ENCODE measurements at places on chromosomes 3 and 15.

GRCh38 chr15:47513471-47513870 lies 203.8 kb upstream of the SEMA6D start:
- DNase-seq, result no peak

GRCh38 chr3:179558742-179559364 lies 3.9 kb upstream of the ACTL6A start:
- DNase-seq, result no peak

- no peak for DNase-seq
Observed at GRCh38 chr3:30469133-30469532, 137.3 kb upstream of the TGFBR2 start.

DNA sequence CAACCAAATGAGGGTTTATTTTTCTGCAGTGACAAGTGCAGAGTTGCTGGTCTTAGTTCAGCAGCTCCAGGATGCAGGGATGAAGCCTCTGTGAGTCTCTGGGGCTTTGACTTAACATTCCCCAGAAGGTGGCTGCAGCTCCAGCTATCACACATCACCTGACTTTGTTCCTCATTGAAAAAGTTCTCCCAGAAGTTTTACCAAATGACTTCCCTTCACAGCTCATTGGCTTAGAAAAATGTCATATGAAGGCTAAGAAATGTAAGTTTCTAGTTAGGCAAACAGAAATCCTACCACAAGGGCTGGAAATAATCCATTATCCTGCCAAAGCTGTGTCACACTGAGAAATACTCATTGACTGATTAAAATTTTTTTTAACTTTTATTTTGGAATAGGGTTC lies 184.9 kb downstream of the MINAR1 start:
- no peak for DNase-seq

GRCh38 chr15:51318382-51319150 lies 19.8 kb downstream of the CYP19A1 start:
- DNase-seq, result no peak

GRCh38 chr15:88810446-88810845 lies 7.2 kb downstream of the ACAN start:
- DNase-seq, result no peak

- DNase-seq, result no peak
Observed at GRCh38 chr3:33211444-33211843, 7.2 kb downstream of the SUSD5 start.

GRCh38 chr3:138938877-138939560 lies 7.9 kb downstream of the FOXL2 start:
- DNase-seq, result no peak

DNA sequence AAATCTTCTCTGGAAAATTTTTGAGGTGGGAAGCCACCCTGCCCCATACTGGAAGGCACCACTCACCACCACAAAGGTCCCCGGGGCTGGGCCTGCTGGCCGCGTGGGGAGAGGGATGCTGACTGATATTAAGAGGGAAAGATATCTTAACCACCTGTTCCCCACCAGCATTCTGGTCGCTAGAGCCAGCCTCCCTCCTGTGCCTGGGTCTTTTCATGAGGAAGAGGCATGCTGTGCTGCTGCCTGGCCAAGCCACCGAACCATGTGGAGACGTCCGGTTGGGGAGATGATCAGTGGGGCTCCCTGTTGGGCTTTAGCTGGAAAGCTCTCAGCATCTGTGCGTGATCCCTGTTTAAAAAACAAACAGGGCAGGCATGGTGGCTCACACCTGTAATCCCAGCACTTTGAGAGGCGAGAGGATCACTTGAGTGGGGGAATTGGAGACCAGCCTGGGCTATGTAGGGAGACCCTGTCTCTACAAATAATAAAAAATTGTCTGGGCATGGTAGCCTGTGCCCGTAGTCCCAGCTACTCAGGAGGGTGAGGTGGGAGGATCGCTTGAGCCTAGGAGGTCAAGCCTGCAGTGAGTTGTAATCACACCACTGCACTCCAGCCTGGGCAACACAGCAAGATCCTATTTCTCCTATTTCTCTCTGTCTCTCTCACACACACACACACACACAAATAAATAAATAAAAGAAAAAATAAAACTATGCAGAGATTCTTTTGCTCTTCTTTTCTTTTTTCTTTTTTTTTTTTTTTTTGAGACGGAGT lies 1.0 kb downstream of the KLHL18 start:
- no peak for DNase-seq

- no peak for DNase-seq
Observed at GRCh38 chr3:27293939-27294338, 75.2 kb downstream of the NEK10 start.

- no peak for DNase-seq
Observed at GRCh38 chr15:80834402-80834801, 55.2 kb downstream of the CEMIP start.

DNA sequence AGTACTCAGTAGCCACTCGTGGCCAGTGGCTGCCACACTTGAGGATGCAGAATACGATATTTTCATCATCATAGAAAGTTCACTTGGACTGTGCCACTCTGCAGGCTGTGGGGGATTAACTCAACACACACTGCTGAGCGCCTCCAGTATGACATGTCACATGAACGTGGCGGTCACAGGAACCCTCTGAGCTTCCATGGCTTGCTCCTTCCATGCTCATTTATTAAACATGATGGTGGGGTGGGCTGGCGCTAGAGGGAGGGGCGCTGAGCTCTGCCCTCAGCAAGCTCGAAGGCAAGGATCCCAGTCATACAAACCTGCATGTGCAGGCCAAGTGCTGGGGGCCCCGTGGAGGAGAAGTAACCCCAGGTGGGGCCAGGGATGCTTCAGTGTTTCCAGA lies 85.5 kb downstream of the WNT7A start:
- peak; percentile 3 for DNase-seq

GRCh38 chr3:189531271-189531670 lies 99.9 kb upstream of the TP63 start:
- no peak for DNase-seq

GRCh38 chr3:71189480-71189879 lies 394.0 kb downstream of the FOXP1 start:
- no peak for DNase-seq

DNA sequence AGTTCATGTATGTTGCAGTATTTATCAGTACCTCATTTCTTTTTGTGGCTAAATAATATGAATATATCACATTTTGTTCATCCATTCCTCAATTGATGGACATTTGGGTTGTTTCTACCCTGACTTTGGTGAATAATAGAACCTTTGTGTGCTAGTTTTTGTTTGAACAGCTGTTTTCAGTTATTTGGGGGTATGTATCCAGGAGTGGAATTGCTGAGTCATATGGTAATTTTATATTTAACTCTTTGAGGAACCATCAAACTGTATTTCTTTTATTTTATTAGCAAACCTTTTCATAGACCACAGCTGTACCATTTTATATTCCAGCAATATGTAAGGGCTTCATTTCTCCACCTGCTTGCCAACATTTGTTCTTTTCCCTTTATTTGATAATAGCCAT lies 38.4 kb upstream of the RBM5 start:
- no peak for DNase-seq

- no peak for DNase-seq
Observed at GRCh38 chr3:117916839-117917238, 1117.8 kb downstream of the IGSF11 start.

- DNase-seq, result no peak
Observed at GRCh38 chr3:65945953-65946352, 92.8 kb downstream of the MAGI1 start.

DNA sequence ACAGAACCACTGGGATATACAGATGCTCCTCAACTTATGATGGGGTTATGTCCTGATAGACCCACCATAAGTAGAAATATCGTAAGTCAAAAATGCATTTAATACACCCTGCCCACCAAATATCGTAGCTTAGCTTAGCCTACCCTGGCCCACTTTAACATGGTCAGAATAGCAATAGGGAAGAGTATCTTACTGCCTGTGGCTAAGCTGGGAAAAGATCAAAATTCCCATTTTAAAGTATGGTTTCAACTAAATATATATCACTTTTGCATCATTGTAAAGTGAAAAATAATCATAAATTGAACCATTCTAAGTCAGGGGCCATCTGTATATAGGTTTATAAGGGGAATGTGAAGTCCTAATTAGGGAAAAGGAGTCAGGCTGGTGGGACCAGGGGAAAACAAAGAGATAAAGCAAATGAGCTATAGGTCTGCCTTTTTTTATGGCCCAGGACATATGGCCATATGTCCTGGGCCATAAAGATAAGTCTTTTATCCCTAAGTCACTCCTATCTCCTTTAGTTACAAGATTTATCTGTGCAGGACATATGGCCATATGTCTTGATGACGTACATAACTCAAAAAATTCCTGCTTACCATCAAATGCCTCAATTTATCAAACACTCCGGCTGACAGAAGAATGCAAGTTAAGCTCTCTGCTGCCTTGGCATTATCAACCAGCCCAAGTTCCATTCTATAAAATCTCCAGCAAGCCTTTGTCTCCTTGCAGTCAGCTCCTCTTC lies 11.2 kb downstream of the RTP3 start:
- no peak for DNase-seq

- DNase-seq, result no peak
Observed at GRCh38 chr3:31029706-31030105, 135.2 kb upstream of the GADL1 start.

DNA sequence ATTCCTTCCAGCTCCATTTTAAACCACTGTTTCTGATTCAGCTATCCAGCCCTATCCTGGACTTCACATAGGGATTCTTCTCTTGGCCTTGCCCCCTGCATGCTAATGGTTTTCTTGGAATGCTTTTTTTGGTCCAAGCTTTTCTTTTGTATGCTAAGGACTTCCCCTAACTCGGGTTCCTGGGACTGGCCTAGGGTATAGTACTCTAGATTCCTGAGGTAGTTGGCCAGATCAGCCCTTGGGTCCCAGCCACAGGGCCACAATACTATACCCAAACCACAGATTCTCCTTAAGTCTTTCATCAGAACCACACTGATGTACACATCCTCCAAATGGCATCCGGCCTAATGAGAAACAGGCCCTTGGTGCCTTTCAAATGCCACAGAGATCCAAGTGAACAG lies 2.8 kb downstream of the FYCO1 start:
- DNase-seq, result no peak

DNA sequence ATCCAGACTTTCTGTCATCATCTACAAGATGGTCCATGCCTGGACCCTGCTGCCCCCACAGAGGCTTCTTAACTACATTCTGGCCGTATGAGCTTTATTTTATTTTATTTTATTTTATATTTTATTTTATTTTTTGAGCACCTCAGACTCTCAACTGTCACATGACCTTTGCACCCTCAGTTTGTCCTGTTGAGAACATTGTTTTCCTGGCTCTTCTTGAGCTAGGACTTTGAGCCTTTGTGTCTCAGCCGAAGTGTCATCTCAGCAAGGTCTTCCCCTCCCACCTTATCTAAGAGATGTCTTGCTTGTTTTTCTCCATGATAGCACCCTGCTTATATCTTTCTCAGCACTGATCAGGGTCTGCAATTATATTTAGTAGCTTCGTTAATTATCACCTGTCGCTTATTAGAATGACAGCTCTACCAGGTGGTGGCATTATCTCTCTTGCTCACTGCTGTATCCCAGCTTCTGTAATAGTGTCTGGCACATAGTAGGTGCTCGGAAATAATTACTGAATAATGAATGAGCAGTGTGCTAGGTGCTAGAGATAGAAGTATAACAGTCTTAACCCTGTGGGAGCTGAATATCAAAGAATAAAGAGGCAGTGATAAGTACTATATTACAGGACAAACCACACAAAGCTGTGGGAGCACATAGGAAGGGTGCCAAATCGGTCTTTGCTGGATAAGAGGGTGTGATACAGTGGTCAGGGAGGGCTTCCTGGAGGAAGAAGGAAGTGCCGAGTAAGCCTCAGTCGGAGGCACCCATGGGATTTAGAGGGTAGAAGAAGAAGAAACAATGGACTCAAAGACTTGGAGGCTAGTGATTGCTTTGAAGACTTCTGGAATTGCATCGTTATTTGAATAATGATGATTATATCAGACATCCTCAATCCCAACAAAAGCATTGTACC lies 136.2 kb downstream of the ITPR1 start:
- DNase-seq, result no peak

GRCh38 chr3:32120471-32120870 lies 14.1 kb downstream of the GPD1L start:
- no peak for DNase-seq

GRCh38 chr3:154953538-154953937 lies 126.6 kb upstream of the MME start:
- DNase-seq, result no peak

- no peak for DNase-seq
Observed at GRCh38 chr3:126852511-126852910, 130.4 kb upstream of the PLXNA1 start.

- no peak for DNase-seq
Observed at GRCh38 chr3:279325-279724, 82.8 kb downstream of the CHL1 start.

- DNase-seq, result no peak
Observed at GRCh38 chr3:140717921-140718320, 40.1 kb downstream of the TRIM42 start.

GRCh38 chr15:58070801-58071418 lies 5.4 kb upstream of the ALDH1A2 start:
- DNase-seq, result peak; percentile 68

- DNase-seq, result no peak
Observed at GRCh38 chr3:70561796-70562195, 249.4 kb upstream of the MDFIC2 start.

- DNase-seq, result no peak
Observed at GRCh38 chr3:111904376-111905241, 45.5 kb downstream of the PHLDB2 start.

DNA sequence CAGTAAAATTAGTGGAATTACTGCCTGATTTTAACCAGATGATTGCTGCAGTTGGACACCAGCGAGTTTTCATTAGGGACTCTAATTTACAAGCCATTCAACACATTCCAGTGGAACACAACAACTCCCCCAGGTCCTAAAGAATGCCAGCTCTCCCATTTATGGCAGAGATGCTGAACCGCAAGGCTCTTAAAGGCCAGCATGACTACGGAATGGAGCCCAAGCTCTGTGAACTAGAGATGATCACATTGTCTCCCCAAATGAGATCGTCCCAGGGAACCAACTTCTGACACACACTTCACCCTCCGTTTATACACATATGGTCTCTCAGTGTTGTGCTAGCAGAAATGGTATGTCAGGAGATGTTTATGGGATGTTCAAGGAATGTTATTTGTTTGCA lies 446.2 kb upstream of the NR2F2 start:
- DNase-seq, result no peak

DNA sequence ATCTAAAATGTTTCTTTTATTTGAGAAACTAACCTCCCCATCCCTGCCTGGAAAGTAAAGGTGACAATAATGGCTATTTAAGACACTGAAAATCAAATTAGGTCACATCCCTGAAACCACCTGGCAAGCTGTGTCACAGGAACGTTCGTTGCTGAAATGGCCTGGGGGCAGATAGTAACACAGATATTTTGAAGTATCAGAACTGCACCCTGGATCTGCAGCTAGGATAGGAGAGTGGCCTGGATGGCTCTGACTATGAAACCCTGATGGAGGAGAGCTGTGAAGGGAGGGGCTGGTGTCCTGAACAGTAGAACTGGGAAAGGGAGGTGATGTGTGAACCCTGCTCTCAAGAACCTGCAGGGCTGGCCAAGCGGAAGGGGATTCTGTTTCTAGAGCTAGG lies 648.3 kb upstream of the CFAP20DC start:
- DNase-seq, result no peak

GRCh38 chr3:59425942-59426341 lies 376.1 kb upstream of the CFAP20DC start:
- no peak for DNase-seq

GRCh38 chr3:3071136-3071535 lies 39.0 kb downstream of the IL5RA start:
- no peak for DNase-seq

Data from Right ventricle myocardium inferior (tissue), 1 donor.